ENCODE measurements at places on chromosomes 11 and 22.

DNA sequence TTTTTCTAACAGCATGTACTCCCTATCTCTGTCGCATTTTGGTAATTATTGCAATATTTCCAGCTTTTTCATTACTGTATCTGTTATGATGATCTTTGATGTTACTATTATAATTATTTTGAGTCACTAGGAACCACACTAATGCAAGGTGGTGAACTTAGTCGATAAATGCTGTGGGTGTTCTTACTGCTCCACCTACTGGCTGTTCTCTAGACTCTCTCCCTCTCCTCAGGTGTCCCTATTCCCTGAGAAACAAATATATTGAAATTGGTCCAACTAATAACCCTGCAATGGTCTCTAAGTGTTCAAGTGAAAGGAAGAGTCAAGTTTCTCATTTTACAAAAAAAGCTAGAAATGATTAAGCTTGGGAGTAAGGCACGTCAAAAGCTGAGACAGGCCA, 10.5 kb downstream of the ARL14EP start:
- DNase-seq, result no peak

GRCh38 chr11:114924042-114924441, 245.7 kb downstream of the NXPE2 start:
- DNase-seq, result no peak

- DNase-seq, result peak; percentile 16
Observed at GRCh38 chr11:68271023-68271780, 571 bp downstream of the C11orf24 start.

DNA sequence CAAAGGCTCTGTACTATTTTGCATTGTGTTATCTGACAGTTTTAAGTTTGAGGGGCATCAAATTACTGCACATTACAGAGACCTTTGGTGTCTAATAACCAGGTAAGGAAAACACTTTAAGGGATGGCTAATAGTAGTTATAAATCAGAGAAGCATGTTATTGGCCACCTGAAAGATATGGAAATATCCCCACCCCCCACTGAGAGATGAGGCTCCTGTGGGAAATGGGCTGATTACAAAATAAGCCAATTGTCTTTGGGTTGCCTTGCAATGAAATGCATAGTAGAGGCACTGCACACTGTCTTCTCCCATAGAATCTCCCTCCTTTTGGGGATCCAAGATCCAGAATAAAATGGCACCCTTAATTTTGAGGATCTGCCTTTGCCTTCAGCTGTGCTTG, 91.0 kb downstream of the IGLL5 start:
- DNase-seq, result no peak

GRCh38 chr11:9708544-9708943, 44.7 kb downstream of the SWAP70 start:
- DNase-seq, result no peak

DNA sequence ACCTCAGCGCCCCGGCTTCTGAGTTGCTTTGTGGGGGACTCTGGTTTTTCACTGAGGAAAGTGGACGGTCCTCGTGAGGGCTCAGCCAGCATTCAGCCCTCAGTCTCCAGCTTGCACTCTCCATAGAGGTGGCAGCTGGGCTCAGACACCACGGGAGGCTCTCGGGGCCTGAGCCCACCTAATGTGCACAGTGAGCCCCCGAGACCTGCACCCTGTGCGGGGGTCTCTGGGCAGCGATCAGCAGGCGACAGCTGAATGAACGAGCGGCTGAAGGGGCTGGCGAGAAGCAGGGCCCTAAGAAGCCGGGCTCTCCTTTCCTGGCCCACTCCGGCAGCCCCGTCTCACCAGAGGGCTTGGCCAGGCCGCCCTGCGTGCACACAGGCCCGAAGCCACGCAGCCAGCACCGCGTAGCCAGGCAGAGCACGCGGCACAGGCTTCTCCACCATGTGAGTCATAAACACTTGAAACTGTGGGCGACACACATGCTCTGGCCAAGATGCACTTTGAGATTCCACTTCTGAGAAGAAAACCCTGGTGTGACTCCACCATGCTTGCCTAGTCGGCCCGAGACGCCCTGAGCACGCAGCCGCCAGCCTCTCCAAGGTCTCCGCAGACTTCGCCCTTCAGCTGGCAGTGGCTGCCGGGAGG, 28.0 kb downstream of the TOLLIP start:
- no peak for DNase-seq

GRCh38 chr22:17013396-17014100, 5.5 kb upstream of the GAB4 start:
- no peak for DNase-seq

DNA sequence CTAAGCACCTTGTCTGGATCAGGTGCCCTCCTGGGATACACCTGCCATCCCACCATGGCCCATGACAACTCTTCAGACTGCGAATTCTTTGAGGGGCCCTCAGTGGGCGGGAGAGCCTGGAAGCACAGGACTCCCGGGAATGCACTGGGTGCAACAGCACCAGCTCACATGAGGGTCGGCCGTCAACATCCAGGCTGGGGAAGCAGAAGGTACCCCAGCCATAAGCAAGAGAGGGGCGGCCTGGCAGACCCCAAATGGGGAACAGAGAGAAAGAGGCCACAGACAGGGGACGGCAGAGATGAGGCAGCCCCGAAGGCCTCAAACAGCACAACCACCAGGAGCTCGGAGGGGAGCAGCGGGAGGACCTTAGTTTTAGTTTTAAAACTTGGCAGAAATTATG, 94.4 kb downstream of the PHF21B start:
- DNase-seq, result no peak

DNA sequence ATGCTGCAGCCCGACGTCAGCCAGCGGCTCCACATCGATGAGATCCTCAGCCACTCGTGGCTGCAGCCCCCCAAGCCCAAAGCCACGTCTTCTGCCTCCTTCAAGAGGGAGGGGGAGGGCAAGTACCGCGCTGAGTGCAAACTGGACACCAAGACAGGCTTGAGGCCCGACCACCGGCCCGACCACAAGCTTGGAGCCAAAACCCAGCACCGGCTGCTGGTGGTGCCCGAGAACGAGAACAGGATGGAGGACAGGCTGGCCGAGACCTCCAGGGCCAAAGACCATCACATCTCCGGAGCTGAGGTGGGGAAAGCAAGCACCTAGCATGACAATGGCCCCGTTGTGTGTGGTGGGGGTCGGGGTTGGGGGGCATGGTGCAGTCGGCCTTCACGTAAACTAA, 1.0 kb downstream of the TSSK2 start:
- no peak for DNase-seq
